ENCODE measurements at places on chromosomes 3 and 15. TPM values are rescaled to one million over a fixed set of nuclear protein-coding genes. Genes with fewer than 3 reads are reported as not detected.

Gene SLCO2A1
- total RNA-seq = 5.2 TPM

Gene GASK1A
- 12.2 TPM for total RNA-seq

Gene GAP43
- total RNA-seq = 199 TPM

Gene OCA2
- total RNA-seq = 3.9 TPM

Gene CD200R1
- 0.49 TPM for total RNA-seq

Gene KCNMB3
- 7.5 TPM for total RNA-seq

Gene ANKRD34C
- total RNA-seq = 4.5 TPM

Gene CALML4
- 4.3 TPM for total RNA-seq

Gene RARRES1
- total RNA-seq = 1.1 TPM

Gene NFKBIZ
- 15.2 TPM for total RNA-seq

Gene GOLGA8M
- total RNA-seq = 5.4 TPM

Gene STRA6
- total RNA-seq = 0.38 TPM

- no peak for DNase-seq
Measured at GRCh38 chr3:64586952-64587351, 100.8 kb downstream of the ADAMTS9 start.

DNA sequence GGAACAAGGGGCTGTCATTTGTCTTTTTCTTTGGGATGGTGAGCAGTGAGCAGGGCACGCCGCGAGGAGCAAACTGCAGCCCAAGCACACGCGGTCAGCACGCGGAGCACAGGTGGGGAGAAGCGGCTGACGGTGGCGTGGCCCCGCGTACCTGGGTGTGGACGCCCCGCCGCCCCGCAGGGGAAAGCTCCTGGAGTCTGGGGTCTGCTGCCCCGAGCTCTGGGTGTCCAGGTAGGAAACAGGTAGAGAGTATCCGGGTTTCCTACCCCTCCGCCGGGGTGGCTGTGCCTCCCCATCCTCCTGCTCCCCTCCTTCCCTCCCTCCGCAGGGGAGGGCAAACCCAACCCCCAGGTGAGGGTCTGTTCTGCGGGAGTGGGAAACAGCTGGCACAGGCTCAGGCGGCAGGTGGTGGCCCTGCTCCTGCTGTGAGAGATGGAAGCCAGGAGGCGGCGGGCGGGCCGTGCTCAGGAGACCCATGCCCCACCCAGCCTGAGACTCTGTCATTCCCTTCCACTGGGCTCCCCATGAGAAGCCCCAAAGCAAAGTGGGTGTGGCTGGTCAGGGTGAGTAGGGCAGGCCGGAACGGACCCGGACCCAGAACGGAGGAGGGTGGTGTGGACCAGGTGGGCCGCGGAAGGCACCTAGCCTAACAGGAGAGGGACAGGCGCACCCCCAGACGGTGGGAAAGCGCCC lies 56.9 kb upstream of the CGNL1 start:
- no peak for DNase-seq

DNA sequence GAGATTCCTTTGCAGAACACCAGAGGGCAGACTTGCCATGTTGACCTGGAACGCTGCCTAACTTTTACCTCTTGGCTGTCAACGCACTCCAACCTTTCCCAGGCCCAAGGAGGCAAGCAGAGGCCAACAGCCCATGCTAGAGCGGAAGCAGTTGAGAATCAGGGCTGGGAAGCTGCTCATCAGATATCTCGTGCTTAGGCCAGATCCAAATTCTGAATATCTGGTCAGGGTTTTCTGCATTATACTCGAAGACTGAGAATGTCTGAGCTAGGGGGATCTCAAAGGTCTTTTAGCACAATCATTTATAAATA lies 2.5 kb downstream of the XIRP1 start:
- peak; percentile 76 for DNase-seq

GRCh38 chr3:58645726-58646125 lies 20.8 kb downstream of the FAM3D start:
- DNase-seq = no peak

GRCh38 chr3:40453933-40454332 lies 3.2 kb upstream of the RPL14 start:
- no peak for DNase-seq

DNA sequence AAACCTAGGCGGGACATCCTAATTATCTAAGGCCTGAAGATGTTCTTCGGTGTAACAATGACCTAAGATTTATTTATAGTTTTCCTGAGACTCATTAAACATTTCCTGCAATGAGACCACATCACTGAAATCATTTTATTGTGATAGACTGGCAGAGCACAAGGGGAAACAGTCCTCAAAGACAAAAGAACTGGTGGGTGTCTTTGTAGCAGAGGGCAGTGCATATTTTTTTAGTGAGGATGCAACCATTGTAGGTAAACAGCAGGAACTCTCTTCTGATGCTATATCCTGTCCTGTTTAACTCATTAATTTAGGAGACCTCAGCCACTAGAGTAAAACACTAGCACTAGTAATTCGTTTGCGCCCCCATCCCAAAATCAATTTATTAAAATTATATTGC lies 100.0 kb downstream of the MAGI1 start:
- no peak for DNase-seq

DNA sequence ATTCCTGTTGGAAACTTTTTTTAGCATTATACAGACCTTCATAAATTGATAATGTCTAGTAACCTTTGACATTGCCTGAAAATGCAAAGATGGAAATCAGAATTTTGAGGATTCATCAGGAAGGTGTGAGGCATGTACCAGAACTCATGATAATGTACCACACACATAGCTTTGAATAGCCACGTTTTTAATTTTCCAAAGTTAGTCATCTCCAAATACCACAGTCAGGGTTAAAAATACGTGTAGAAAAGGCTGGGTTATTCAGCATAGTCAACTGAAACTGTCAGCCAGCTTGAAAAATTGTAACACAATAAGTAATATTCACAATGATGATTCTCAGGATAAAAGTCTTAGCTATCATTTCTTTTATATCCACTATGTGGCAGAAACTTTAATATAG lies 102.0 kb upstream of the THRB start:
- no peak for DNase-seq

GRCh38 chr15:67033012-67033411 lies 32.4 kb upstream of the SMAD3 start:
- DNase-seq = no peak

DNA sequence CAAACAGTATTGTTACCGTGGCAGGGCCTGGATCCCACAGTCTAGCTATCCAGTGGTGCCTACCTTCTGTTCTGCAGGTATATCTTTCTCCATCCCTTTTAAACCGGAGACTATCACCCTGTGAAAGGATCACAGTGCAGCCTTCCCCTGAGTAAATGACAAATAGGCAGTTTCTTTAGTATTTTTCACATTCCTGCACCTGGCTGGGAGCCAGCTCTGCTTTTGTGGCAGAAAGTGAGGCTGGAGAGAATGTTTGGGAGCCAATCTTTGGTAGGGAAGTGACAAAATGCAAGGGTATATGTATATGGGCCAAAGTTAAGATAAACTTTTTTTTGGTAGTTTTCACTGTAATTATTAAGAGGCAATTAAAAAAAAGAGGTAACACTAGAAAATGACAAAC lies 54.8 kb downstream of the ARHGEF26 start:
- no peak for DNase-seq

- DNase-seq = no peak
Measured at GRCh38 chr3:14335774-14336748, 66.3 kb upstream of the SLC6A6 start.

GRCh38 chr3:128878556-128879124 lies 780 bp upstream of the ACAD9 start:
- no peak for DNase-seq

- DNase-seq = no peak
Measured at GRCh38 chr3:76656531-76657070, 383.3 kb upstream of the ROBO2 start.

- DNase-seq = no peak
Measured at GRCh38 chr3:28982906-28983305, 298.0 kb upstream of the RBMS3 start.

DNA sequence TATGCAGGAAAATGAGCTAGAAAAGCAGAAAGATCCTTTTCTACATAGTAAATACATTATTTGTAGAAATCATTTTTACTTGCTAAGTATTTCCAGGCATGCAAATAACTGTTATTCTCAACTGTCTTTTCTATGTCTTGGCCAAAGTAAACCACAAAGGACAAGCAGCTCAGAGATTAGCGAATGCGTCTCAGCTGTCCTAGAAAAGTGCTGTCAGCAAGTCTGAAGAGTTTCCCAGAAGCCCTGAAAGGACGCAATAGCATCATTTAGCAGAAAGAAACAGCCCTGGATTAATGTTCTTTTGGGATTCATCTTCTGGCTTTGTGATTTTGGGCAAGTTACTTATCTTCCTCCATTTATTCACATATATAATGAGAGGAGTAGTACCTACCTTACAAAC lies 100.3 kb downstream of the ZIC1 start:
- no peak for DNase-seq

- no peak for DNase-seq
Measured at GRCh38 chr3:169764312-169764881, 463 bp downstream of the TERC start.

GRCh38 chr3:48679411-48680391 lies 6.0 kb downstream of the NCKIPSD start:
- DNase-seq = no peak

DNA sequence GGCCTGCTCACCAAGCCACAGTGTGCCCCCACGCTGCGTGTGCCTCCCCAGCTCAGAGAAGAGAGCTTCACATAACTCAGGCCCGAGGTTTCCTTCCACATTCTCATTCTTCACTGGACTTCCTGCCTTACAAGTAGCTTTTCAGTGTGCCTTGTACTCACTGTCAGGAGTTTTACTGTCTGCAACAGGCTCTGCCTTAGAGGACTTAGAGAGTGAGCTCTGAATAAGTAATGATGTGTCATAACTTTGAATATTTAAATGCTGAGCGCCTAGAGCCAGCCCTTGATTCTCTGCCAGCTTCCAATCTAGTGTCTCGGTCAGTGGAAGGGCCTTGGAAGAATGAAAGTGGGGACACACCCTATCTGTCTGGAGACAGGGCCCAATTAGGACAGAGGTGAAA lies 41.8 kb downstream of the ITGB5 start:
- DNase-seq = no peak

GRCh38 chr3:52456800-52457183 lies 1.4 kb downstream of the NISCH start:
- no peak for DNase-seq

GRCh38 chr3:9769426-9770275 lies at the start of gene CAMK1:
TSS of gene CAMK1 (minus strand) at chr3:9769947. CDS start at chr3:9767749, 2,198 bp downstream.
- peak; percentile 84 for DNase-seq

GRCh38 chr3:143532091-143532490 lies 316.2 kb downstream of the SLC9A9 start:
- DNase-seq = no peak

DNA sequence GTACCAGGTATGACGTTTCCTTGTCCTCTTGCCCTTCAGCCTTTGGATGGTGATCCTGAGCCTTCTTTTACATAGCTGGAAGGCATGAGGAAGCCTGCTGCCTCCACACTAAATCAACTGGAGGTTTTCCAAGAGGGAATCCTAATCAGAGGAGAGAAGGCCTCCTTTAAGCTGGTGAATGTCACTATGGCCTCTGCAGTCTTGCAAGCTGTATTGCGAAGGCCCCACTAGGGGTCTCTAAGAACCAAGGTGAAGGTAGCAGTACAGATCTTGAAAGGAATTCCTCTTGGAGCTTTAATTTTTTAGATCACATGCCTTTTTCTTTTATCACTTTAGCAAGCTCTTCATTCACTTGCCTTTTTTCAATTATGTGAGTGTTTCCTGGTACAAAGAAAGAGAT lies 119.2 kb downstream of the GHSR start:
- DNase-seq = no peak

- DNase-seq = no peak
Measured at GRCh38 chr15:74468341-74469032, 7.5 kb upstream of the UBL7 start.

DNA sequence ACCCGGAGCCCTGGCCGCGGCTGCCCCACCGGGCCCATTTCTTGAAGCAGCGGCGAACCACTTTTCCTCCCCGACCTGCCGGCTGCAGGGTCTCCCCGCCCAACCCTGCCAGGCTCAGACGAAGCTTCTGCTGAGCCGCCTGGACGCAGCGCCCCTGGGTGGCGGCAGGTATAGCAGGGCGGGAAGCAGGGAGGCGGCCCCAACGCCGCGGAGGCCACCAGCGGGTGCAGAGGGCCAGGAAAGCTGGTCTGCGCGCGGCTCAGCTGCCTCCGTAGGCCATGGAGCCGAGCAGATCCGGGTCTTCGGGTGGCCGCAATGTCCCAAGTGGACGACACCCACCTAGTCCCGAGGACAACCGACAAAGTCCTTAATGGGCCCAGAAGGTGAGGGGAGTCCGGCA lies 21.9 kb upstream of the SRPRB start:
- DNase-seq = no peak

DNA sequence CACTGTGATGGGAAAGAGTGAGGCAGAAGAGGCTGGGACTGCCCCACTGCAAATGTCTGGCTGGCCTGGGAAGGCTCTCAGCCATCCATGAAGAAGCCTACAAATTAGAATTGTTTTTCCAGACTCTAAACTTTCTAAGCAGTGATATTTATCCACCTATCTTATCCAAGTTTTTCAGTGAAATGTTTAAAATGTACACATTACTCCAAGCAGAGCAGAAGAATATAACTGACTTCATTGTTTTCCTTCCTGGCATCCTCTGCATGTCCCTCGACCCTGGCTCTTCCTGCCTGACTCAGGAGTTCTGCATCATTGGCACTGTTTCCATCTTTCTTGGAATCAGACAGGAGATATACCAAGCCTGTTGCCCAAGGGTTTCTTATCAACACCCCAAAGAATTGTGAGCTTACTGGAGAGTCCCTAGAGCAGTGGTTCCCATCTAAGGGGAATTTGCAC lies 401.5 kb upstream of the PROK2 start:
- no peak for DNase-seq

- no peak for DNase-seq
Measured at GRCh38 chr15:58190419-58190818, 52.2 kb downstream of the AQP9 start.

DNA sequence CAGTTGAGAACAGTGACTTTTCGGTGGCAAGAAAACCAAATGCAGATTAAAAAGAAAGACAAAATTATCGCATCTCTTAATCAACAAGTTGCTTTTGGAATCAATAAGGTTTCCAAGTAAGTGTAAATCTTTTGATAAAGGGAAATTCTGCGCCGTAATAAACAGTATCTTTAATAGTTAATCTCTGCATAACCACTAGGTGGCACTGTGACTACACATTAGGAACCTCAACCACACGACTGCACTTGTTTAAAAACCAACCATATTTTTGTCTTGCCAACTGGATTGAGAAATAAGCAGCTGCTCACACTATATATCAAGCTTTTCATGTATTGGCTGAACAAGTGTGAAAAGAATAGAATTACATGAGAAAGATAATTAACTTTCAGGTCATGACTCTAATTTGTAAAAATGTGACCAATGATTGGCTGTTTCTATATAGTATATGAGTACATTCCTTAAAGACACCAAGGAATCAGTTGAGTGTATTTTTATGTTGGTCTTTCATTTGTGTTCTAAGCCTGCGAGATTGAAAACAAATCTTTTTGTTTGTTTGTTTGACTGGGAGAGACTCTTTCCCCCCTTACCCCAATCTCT lies 72.7 kb downstream of the DZIP3 start:
- no peak for DNase-seq

GRCh38 chr3:195563317-195563716 lies 20.2 kb upstream of the PPP1R2 start:
- DNase-seq = no peak

- no peak for DNase-seq
Measured at GRCh38 chr3:123745184-123745855, 138.8 kb downstream of the MYLK start.

Data from dorsolateral prefrontal cortex (tissue), 122 donors.